Activated naive CD8-positive, alpha-beta T cell treated with anti-CD3 and anti-CD28 coated beads, Interleukin-2, amount 10 ng/mL, durations not matched to agents 7 days and 5 days (primary cell): ENCODE measurements at places on chromosomes 3 and 15. TPM values are rescaled to one million over a fixed set of nuclear protein-coding genes. Genes with fewer than 3 reads are reported as not detected.

DNA sequence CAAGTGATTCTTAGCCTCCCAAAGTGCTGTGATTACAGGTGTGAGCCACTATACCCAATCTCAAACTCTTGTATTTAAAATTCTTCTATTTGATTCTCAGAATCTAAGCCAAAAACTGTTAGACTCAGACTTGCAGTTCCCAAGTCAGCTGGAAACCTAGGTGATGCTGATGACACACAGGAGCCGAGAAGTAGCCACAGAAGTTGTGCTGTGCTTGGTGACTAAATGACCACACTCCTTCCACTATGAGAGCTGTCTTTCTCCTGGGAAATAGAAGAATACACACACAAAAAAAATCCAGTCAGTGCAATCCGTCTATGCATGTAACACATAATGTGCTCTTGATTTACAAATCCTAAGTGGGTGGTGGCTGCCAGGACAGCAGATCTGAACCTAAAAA, 33.9 kb downstream of the ILDR1 start:
- H3K27me3 ChIP-seq, result peaks cover 9% of the 10 kb centered on the region
- peaks cover 4% of the 10 kb centered on the region for H3K4me1 ChIP-seq
- H3K36me3 ChIP-seq, result peaks cover 12% of the 10 kb centered on the region

- H3K4me1 ChIP-seq, result peaks cover 3% of the 10 kb centered on the region
- H3K27me3 ChIP-seq, result no peaks in the 10 kb centered on the region
- H3K4me3 ChIP-seq, result no peak overlapping the region
Observed at GRCh38 chr3:194497799-194498575, 11.2 kb upstream of the ATP13A3 start.

DNA sequence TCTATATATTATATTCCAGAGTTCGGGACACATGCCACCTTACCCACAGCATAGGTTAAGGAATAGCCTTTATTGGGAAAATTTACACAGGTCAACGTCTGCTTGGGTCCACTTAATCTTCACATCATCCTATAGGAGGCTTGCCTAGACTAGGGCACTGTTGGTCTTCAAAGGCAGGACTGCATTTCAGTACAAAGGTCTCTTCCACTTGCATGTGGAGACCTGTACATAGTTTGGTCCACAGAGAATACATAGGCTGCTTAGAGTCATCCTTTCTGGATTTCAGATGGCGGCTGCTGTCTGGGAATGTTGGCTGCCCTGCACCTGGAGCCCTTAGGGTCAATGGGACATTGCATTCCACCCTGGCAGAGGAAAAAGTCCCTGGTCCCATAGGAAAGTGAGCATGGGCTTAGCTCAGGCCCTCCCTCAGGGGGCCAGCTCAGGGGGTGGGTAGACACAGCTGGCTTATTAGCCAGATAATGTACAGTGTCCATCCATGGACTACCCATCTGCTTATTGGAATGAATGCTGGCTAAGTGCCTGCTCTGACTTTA, 75.3 kb upstream of the TGFBR2 start:
- no peak overlapping the region for H3K27ac ChIP-seq
- H3K4me3 ChIP-seq, result no peak overlapping the region
- H3K27me3 ChIP-seq, result no peaks in the 10 kb centered on the region

GRCh38 chr15:23629234-23629805, 18.3 kb downstream of the MAGEL2 start:
- H3K36me3 ChIP-seq, result no peaks in the 10 kb centered on the region
- no peaks in the 10 kb centered on the region for H3K4me1 ChIP-seq
- DNase-seq, result no peak
- no peaks in the 10 kb centered on the region for H3K27me3 ChIP-seq
- no peak overlapping the region for H3K4me3 ChIP-seq
- H3K27ac ChIP-seq, result no peak overlapping the region

- H3K4me1 ChIP-seq, result no peaks in the 10 kb centered on the region
- H3K36me3 ChIP-seq, result no peaks in the 10 kb centered on the region
- no peak for DNase-seq
Observed at GRCh38 chr3:42762046-42762724, 10.9 kb downstream of the CCDC13 start.

DNA sequence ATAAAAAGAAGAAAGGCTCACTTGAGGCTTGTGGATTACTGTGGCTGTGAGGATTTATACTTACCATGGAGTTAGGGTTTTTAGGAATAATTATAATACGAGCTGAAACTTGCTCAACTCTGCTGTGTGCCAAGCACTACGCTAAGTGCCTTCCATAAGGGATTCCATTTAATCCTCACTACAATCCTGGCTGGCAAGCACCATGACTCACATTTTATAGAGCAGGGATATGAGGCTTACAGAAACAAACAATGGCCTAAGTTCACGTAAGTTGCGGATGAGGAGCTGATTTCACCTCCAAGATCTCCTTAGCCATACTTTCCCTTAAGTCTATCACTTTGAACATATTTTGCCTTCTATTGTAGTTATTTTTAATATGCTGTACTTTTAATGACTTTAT, 43.9 kb upstream of the ARL8B start:
- no peak for DNase-seq
- no peak overlapping the region for H3K27ac ChIP-seq
- no peaks in the 10 kb centered on the region for H3K4me1 ChIP-seq
- peaks cover 33% of the 10 kb centered on the region for H3K27me3 ChIP-seq

Gene ARHGEF26
- not detected for total RNA-seq

Gene GHRL
- 0.53 TPM for total RNA-seq

Gene SNTN
- total RNA-seq, result not detected

Gene ISLR2
- not detected for total RNA-seq

Gene CLSTN2
- not detected for total RNA-seq

Gene PPARG
- 0.68 TPM for total RNA-seq

Gene C3orf22
- total RNA-seq, result not detected
